ENCODE measurements at places on chromosomes 4 and X.

DNA sequence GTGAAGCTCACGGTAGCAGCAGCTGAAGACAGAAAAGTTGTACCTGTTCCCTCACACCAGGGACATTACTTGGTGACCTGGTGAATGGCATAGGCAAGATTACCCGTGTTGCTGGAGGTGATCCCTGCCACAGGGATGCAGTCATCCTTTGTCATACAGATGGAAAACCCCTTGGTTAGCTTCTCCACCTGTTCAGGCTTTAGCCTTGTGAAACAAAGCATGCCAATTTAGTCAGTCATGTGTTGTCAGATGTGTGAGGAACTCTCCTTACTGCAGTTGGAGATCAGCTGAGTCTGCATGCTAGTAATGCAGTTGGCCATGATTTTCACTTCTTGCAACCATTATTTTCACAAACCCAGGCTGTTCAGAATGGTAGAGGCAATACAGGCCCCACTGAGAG lies 41.0 kb downstream of the AMELX start:
- no peak for DNase-seq

- DNase-seq = no peak
Measured at GRCh38 chr4:185541251-185541727, 6.0 kb upstream of the PDLIM3 start.

DNA sequence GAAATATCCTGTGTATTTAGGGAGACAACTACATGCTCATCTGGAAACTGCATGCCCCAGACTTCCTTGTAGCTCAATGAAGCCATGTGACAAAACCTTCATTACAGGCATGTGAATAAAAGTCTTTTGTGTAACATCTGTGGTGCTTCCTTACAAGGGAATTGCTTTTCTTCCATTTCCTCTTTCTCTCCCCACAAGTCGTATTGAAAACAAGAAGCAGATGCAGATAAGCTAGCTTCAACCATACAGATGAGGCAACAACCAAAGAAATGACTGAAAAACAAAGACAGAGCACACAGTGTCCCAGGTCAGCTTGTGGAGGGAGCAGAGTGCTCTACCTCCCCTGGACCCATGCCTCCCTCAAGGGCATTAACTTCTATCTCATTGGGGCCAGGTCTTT lies 115.8 kb upstream of the INPP4B start:
- no peak for DNase-seq

GRCh38 chrX:54776987-54777672 lies 20.9 kb downstream of the ITIH6 start:
- DNase-seq = no peak

- no peak for DNase-seq
Measured at GRCh38 chrX:107549504-107549903, 78.8 kb upstream of the PRPS1 start.

DNA sequence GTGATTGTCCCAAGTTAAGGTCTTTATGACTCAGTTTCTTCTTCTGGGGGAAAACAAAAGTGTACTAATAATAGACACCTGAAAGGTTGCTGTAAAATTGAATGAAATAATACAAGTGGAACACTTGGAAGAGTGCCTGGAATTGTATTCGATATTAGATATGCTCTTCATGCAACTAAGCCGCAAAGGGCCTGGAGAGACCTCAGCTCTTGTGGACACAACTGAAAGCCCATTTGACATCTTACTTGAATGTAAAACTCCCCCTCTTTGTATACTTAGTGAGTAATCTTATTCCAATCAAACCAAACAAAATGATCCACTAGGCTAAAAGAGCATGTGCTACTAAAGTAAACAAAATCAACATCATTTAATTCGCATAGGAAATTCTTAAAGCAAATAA lies 511 bp upstream of the MAP9 start:
- DNase-seq = no peak

DNA sequence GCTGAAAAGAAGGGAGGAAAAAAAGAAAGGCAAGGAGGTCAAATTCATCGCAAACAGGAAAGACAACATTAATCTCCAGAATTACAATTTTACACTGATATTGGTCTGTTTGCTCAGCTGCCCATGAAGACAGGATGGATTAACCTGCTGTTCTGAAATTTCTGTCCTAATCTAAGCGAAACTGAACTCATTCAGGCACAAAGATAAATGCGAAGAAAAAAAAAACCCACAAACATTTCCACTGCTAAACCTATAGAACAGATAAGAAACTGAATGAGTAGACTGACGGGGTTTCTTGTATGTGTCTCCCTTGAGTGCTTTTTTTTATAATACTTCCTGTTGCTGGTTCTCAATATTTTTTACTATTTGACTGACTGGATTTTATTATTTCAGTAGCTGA lies 251.8 kb upstream of the FTHL17 start:
- no peak for DNase-seq

GRCh38 chr4:112099701-112100297 lies 45.5 kb upstream of the FAM241A start:
- no peak for DNase-seq

GRCh38 chrX:74531081-74531480 lies 83.3 kb downstream of the RLIM start:
- DNase-seq = no peak

DNA sequence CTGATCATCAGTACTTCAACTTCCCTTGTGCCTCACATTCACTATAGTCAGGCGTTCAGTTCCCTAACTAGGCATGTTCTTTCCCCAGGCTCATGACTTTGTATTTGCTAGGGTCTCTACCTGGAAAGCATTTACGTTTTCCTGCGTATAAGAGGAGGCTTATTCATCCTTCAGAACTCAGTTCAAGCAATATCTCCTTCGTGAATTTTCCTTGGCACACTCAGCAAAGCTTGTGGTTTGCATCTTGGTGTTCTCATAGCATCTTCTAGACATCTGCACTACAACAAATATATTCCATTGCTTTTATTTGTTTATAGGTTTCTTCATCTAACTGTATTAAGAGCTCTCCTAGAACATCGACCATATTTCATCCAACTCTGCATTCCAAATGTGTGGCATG lies 2.6 kb downstream of the CXCL6 start:
- DNase-seq = no peak

DNA sequence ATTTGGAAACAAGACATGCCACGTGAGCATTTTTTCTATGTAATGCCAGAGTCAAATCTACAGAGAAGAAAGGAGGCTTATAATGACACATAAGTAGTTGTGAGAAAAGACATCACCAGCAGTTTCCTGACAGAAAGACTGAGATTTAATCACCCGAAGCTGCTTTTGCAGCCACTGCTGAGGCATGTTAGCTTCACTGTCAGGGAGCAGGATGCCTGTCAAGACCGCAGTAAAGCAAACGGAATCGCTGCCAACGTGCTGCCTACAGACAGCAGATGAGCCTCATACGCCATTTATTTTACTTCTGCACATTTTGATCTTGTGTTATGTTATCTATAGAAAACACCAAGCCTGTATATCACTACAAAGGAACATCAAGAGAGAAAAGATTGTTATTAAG lies 68.7 kb upstream of the NDST3 start:
- DNase-seq = no peak

GRCh38 chr4:86595426-86595805 lies 1.3 kb downstream of the PTPN13 start:
- DNase-seq = no peak

DNA sequence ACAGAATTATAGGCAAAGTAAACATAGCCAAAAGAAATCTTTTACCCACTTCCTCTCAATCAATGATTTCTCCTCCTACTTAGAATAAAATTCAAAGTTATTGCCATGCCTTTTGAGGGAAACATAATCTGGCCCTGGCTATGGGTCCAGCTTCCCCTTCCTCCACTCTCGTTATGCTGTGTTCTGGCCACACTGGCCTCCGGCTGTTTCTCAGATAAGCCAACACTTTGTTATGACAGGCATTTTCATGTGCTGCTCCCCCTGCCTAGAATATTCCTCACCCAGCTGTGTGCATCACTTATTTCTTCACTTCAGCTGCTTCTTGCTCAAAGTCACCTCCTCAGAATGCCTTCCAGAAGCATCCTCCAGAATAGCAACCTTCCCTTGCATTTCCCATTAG lies 386.6 kb upstream of the AADAT start:
- DNase-seq = no peak

- DNase-seq = no peak
Measured at GRCh38 chr4:113893546-113893945, 85.9 kb downstream of the ARSJ start.

- DNase-seq = no peak
Measured at GRCh38 chr4:156362581-156362980, 408.9 kb upstream of the CTSO start.

GRCh38 chrX:649166-649565 lies 18.6 kb downstream of the SHOX start:
- DNase-seq = no peak

- DNase-seq = no peak
Measured at GRCh38 chr4:154471526-154472331, 19.9 kb downstream of the DCHS2 start.

DNA sequence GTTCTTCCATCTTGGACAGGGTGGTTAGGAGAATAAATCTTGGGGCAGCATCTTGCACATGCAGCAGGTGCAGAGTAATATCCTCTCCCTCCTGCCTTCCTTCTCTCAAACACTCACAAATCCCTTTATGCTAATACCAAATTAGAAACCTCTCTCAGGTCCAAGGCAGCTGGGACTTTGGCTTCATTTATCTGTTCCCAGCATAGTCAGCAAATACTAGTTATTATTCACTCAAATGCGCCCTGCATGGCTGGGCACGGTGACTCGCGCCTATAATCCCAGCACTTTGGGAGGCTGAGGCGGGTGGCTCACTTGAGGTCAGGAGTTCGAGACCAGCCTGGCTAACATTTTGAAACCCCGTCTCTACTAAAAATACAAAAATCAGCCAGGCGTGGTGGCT lies 156.0 kb upstream of the GALNT7 start:
- no peak for DNase-seq

- no peak for DNase-seq
Measured at GRCh38 chr4:104022831-104023230, 303.0 kb upstream of the TACR3 start.

- DNase-seq = no peak
Measured at GRCh38 chrX:119695535-119696050, 2.6 kb upstream of the SEPTIN6 start.

GRCh38 chr4:73405138-73405537 lies 1.1 kb downstream of the ALB start:
- DNase-seq = no peak

DNA sequence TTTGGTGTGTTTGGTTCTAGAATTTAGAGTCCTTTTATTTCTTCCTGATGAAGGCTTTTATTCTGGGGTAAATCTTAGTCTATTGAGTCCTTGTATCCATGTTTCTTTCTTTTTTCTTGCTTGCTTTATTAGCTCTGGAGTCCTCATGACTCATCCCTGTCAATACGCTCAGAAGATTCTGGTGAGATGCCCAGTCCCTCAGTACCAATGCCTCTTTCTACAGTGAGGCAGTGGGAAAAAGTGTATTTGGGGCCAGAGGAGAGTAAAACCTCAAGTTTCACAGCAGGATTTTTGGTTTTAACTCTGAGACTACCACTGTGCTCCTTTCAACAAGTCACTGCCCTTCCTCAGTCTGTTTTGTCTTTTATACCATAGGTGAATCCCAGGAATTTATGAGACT lies 368.0 kb downstream of the GBA3 start:
- no peak for DNase-seq

GRCh38 chrX:21369613-21370012 lies 4.6 kb upstream of the CNKSR2 start:
- no peak for DNase-seq

DNA sequence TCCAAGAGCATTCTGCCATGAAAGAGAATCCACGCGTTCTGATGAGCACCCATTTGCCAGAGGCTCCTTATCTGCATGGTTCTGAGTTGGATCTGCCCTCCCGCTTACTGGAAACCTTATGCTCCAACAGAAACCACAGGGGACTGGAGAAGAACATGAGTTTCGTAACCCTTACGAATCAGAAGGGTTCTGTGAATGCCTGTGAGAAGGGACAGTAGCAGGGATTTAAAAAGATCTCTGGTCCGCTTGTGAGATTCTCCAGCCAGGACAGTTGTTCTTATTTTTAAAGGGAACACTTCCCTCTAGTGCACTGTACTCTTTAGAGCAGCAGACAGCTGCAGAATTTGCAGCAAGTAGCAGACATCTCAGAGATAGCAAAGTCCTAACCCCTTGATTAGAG lies 22.5 kb upstream of the CENPU start:
- no peak for DNase-seq

DNA sequence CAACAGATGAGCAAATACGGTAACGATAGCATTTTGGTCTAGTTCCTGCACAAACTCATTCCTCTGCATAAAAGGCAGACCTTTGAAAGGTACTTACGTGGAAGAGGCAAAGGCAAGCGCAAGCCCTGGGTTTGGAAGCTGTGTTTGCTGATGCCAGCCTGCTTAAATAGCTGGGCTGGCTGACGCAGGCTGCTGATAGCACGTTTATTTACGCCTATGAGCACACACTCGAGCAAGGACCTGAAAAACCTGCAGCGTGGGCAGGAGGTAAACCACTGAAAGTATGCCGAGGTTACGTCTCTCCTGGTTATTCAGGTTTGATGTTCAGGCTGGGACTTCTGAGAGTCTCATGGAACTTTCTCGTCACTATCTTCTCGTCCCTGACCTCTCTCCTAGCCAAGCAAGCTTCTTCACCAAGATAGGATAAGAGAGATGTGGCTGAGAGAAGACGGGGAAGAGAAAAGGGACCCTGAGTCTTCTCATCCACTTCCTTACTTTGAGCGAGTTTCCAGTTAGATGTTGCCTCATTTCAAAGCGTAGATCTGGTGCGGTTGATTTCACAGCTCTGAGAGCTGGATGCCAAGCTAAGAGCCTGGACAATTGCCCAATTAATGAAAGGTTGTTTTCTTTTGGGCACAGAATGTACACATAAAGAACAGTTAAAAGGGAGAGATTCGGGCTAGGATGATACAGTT lies at the start of gene HOPX:
Gene HOPX (minus strand): TSS at position 139 of the 695 bp plus-strand sequence. CDS start 23,480 bp downstream, outside the sequence.
- no peak for DNase-seq
